ENCODE measurements at places on chromosomes 7 and 10.
A peak's percentile ranks its signal among the peaks of the same experiment; 100 is the strongest.

GRCh38 chr10:46268076-46268881 lies 18.5 kb upstream of the ANTXRL start:
- DNase-seq: no peak

- no peak for DNase-seq
Measured at GRCh38 chr7:37208528-37208927, 240.1 kb downstream of the ELMO1 start.

- no peak for DNase-seq
Measured at GRCh38 chr7:86999750-87000149, 59.7 kb downstream of the ELAPOR2 start.

- no peak for DNase-seq
Measured at GRCh38 chr7:112293416-112293815, 86.9 kb downstream of the ZNF277 start.

- DNase-seq: no peak
Measured at GRCh38 chr7:147432576-147432975, 1158.0 kb upstream of the C7orf33 start.

DNA sequence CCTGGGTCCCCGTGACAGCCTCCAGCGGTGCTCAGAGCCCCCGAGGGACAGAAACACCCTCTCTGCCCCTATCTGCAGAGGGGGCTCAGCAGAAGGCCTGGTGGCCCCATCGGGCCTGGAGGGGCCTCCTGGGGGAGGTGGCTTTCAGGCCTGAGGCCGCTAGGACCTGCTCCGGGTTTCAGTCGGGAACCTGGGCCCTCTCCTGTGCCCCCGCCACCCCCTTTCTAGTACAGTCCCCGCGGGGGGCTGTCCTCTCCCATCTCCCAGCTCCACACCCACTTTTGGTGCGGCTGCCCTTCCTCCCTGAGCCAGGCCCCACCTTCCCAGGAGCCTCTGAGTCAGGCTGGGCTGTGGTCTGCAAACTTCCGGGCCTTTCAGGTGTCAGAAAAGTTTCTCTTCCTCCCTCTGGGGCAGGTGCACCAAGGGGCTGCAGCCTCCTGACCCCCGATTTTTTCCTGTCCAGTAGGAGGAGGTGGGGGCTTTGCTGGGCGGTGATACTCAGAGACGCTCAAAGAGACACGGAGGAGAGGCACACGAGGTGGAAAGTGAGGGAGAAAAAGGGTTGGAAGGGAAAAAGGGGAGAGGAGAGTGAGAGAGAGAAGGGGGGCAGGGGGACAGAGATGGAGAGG lies 692 bp downstream of the CARD11 start:
- DNase-seq: no peak

GRCh38 chr10:44384601-44385025 lies 284 bp downstream of the CXCL12 start:
- DNase-seq: no peak

DNA sequence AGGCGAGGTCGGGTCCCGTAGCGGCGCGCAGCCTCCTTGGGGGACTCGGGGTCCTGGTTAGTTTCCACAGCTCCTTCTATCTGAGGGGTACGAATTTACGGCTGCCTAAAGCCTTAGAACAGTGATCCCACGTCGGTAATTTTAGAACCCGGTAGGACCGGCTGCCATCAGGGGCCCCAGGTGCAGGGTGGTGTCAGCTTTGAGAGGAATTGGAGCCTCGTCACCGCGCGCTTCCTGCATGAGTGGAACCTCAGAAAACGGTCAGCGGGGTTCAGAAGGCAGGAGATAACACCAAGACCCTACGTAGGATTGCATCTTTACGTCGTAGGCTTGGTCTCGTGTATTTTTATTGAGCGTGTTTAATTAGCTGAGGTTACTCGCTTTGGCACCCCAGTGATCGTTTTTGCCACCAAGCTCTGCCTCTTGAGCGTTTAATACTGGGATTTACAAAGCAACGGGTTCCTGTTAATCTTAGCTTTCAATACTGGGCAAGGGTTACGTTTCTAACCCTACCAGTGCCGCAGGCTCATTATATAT lies 443 bp downstream of the RNF32 start:
- DNase-seq: peak; percentile 28

DNA sequence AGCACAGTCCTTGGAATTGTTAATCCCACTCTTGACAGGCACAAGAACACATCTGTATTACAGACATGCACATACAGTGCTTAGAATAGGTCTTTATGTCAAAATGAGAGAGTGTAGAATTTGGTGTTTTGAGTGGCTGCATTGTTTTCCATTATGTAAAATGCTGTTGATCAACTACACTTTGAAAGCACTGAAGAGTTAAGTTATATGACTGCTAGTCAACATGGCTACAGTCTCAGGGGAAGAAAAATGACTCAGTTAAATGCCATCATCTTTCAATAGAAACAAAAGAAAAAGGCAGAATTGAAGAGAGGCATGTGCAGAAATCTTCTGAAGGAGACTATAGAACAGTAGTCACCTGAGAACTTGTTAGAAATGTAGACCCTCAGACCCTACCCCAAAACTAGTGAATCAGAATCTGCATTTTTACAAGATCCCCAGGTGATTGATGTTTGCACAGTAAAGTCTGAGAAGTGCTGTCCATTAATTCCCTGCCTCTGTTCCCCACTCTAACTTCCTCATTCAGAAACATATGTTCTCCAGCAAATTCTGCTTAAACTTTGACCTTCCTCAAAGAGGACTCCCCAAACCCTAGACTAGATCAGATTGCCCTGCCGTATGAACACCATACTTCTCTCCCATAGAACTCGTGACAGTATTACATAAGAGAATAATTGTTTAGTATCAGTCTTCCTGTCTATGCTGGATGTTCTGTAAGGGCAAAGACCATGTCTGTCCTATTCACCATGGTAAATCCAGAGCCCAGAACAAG lies 16.0 kb downstream of the SND1 start:
- no peak for DNase-seq

DNA sequence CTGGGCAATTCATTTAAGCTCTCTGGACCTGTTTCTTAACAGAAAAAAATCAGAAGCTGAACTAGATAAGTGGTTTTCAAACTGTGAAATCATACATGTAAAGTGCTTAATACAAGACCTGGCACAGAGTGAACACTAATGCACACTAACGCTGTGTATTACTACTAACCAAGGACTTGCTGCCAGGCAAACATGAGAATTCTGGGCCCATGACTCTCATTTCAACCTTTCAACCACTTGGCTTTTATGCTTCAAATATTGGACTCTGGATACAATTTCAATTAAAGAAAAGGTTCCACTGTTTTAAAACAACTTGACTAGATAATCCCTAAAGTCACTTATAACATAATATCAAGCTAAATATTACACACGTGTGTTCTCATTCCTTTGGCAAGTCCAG lies 73.4 kb downstream of the SRPK2 start:
- DNase-seq: no peak

GRCh38 chr7:30938435-30939316 lies 25.1 kb upstream of the GHRHR start:
- peak; percentile 30 for DNase-seq

DNA sequence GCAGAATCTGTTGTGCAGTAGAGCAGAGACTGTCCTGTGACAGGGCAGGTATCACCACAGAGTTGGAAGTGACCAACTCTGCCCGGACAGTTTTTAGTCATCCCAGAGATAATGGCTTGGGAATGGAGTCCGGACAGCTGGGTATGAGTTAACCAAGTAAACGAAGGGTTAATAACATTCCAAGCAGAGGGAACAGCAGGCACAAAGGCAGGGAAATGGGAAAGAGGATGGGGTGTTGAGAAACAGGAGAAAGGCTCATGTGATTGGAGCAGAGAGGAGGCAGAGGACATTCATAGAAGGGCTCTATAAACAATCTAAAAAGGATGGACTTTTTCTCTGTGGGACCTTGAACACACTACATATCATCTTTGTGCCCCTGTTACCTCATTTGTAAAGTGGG lies 132.2 kb upstream of the YAE1 start:
- DNase-seq: no peak

DNA sequence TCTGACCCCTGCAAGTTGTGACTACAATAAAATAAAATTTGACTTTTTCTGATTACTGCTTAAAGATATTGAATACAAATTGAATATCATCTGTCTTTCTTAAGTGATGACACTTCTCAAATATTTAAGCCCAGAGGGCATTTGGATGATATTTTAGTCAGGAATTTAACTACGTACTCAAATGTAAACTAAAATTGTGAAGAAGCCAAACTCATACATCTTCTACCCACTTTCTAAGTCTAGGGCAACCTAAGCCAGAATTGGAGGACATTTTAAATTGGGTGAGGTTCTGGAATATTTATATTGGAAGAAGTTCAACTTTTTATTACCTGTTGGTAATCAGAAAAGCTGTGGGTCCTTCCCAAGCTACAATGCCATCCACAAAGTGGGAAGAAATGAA lies 149.1 kb upstream of the WDR11 start:
- no peak for DNase-seq

GRCh38 chr7:14446219-14446618 lies 456.3 kb downstream of the DGKB start:
- no peak for DNase-seq

- DNase-seq: no peak
Measured at GRCh38 chr7:132234711-132235110, 341.6 kb downstream of the PLXNA4 start.

DNA sequence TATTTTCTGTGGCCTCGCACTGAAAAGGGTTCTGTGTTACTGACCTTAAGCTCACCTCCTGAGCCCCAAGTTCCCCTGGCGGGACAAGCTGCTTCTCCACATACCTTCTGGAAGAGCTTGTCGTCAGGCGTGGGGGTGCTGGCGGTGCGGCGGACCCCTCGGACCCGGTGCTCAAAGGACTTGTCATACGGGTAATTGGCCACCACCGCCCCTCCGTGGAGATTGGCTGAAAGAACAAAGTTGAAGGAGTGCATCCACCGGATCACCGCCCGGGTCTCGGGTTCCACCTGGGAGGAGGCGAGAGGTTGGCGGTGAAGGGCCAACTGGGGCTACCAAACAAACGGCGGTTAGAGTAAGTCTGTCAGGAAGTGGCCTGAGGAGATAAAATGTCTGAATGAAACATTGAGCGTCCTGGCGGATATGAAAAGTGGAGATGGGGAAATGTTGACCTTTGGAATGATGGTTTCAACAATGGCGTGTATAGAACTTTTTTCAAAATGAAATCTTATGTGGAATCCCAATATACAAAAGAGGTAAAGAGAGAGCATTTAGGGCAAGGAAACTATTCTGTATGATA lies 16.5 kb downstream of the CPN1 start:
- DNase-seq: no peak

GRCh38 chr10:78524342-78524741 lies 490.7 kb downstream of the RPS24 start:
- DNase-seq: no peak

DNA sequence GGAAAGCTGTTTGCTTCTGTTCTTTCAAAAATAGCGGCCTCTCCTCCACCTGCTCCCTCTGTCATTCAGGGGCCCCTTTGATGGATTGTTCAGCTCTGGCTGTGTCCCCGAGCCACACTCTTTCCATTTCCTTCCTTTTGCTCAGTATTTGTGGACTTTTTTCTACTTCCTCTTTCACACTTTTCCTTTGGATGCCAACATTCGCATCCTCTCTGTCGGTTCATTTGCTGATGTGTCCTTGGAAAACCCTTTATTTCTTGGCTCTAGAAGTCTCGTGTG lies 11.7 kb upstream of the PWWP2B start:
- DNase-seq: no peak

DNA sequence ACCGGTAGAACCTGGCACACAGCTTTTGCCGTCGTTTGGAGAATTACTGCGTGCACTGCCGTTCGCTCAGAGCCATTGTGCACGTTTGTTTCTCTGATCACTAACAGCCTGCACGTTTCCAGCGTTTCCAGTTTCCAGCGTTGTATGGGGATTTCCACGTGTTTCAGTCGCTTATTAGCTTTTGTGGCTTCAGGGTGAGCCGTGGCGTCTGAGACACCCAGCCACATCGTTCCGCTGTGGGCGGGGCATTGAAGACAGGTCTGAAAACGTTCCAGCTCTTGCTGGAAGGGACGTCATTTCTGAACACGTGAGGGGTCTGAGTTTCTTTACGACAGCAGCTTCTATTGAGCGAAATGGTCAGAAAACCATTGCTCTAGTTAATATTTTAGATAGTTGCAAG lies 164.8 kb downstream of the DNAJB6 start:
- DNase-seq: no peak

DNA sequence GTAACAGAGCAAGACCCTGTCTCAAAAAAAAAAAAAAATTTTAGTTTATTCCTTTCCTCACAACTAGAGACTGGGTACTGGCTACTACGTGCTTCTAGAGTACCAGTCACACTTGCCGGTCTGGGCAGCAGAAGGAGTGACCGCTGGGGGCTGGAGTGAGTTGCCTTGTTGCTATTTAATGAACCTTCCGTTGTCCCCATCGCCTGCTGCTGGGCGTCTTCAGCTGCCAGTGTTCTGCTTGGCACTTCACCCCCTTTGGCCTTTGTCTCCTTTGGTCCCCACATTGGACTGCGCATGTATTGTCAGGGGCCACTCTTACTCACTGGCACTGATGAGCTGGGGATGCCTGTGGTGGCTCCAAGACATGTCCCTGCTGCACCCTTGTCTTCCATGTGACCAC lies 110.6 kb downstream of the CLEC2L start:
- no peak for DNase-seq

- DNase-seq: no peak
Measured at GRCh38 chr10:86300931-86301830, 65.4 kb downstream of the GRID1 start.

DNA sequence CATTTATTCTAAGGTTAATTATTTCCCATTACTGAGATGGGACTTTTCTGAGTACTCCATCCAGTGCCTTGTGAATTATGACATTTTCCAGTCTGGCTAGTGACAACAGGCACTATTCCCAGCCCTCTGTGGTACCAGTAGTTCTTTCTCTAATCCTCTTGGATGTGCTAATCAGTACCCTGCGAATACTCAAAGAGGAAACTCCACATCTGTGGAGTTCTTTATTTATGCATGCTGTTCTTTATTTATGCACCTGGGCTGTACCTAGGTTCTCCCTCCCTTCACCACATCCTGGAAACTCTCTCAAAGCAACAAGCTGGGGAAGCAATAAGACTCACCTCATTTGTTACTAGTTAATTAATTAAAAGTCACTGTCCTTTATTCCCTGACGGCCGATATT lies 83.5 kb downstream of the TSPAN12 start:
- DNase-seq: no peak

GRCh38 chr7:4948402-4948801 lies 10.6 kb downstream of the MMD2 start:
- no peak for DNase-seq

DNA sequence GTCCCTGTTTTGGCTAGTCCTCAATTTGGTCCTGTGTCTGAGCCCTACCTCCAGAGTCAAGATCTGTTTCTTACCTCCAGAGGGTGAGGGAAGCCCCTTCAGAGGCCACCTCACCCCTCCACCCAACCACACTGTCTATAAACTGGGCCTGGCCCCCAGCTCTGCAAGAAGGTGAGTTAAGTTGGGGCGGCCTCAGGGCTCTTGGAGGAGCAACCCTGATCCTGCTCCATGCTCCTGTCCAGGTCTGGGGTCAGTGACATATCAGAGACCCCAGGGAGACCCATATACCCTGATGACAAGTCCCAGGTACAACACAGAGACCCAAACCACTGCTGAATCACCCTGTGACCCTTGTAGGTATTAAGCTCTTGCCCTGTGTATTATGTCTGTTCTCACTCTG lies 69.5 kb downstream of the MYL10 start:
- no peak for DNase-seq

- no peak for DNase-seq
Measured at GRCh38 chr10:48440771-48441170, 134.3 kb downstream of the MAPK8 start.
